ENCODE measurements at places on chromosomes 7 and 10.

DNA sequence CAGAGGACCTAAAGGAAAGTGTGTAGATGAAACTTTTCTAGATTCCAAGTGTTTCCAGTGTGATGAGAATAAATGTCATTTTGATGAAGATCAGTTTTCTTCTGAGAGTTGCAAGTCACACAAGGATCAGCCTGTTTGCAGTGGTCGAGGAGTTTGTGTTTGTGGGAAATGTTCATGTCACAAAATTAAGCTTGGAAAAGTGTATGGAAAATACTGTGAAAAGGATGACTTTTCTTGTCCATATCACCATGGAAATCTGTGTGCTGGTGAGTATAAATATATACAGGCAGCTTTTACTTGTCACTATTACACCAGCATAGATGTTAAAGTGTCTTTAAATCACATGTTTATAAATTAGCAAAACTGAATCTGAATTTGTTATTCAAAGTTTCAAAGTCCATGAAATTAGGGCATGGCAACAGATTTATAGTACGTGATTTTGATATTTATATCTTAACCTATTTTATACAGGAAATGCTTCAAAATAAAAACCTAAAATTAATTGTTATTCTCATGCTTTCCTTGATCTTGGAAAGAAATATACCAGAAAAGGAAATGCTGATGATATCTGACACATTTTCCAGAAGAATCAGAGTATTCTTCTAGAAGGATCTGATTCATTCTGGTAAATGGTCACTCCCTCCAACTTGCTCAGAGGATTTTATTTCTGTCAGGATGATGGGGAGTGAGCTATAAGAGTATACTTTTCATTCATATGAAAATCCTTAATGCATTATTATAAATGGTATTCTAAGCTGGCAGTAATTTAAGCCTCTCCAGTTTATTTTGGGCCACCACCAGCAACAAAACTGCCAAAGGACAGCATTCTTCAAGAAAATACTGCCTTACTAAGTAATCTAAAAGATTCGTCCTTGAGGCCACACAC is 71.4 kb downstream of the ITGB8 start:
- no peak for DNase-seq

- DNase-seq: no peak
Measured at GRCh38 chr10:74925708-74926107, 99.3 kb downstream of the KAT6B start.

DNA sequence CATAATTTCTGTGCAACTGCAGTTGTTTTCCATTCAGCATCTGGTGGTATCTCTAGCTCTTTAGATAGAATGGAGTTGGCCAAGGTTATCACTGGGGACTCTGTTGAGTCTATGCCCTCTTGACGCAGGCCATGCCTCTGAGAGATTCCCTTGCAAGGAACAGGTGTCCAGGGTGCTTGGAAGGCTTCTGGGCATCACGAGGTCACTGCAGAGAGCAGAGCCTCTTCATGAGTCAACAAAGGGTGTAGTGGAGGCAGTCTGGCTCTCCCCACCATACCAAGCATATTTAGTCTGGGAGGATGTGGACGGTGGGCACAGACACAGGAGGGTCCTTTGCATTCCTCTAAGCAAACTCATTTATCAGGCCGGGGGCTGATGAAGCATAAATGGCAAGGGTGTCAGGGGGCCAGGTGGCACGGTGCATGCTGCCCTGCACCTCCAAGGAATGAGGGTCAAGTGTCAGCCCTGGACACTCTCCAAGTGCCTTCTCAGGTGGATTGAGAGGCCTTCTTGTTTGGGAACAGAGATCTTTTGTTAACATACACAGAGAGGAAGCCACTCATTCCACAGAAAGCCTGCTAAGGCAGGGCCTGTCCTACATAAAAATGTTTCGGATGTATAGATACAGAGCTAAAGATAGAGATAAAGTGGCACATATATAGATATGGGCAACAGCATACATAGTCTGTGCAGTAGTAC is 328.6 kb downstream of the INHBA start:
- DNase-seq: no peak

DNA sequence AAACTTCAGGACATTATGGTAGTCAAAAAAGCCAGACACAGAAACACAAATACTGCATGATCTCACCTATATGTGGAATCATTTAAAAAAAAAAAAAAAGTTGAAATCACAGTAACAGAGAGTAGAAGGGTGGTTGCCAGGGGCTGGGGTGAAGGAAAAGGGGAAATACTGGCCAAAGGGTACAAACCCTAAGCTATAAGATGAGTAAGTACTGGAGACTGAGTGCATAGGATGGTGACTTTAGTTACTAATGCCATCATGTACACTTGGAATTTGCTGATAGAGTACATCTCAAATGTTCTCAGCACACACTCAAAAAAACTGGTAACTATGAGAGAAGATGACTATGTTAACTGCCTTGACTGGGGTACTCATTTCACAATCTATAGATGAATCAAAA is 39.9 kb downstream of the JCAD start:
- DNase-seq: no peak

GRCh38 chr10:65430979-65431378 is 1494.9 kb upstream of the LRRTM3 start:
- DNase-seq: no peak

DNA sequence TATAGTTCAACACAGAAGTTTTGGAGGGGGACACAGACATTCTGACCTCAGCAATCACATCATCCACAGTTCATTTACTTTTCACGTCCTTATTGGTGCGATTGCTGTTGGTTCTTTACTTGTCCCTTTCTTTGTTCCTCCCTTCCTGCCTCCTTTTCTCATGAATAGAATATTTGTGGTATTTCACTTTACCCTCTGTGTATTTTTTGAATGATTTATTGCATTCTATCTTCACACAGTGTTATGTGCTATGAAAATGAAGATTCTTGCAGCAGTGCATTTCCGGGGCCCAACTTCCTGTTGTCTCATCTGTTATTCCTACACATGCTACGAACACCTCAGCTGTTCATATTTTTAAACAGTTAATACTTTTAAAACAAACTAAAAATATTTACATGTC is 179.6 kb downstream of the ZMYND11 start:
- no peak for DNase-seq

DNA sequence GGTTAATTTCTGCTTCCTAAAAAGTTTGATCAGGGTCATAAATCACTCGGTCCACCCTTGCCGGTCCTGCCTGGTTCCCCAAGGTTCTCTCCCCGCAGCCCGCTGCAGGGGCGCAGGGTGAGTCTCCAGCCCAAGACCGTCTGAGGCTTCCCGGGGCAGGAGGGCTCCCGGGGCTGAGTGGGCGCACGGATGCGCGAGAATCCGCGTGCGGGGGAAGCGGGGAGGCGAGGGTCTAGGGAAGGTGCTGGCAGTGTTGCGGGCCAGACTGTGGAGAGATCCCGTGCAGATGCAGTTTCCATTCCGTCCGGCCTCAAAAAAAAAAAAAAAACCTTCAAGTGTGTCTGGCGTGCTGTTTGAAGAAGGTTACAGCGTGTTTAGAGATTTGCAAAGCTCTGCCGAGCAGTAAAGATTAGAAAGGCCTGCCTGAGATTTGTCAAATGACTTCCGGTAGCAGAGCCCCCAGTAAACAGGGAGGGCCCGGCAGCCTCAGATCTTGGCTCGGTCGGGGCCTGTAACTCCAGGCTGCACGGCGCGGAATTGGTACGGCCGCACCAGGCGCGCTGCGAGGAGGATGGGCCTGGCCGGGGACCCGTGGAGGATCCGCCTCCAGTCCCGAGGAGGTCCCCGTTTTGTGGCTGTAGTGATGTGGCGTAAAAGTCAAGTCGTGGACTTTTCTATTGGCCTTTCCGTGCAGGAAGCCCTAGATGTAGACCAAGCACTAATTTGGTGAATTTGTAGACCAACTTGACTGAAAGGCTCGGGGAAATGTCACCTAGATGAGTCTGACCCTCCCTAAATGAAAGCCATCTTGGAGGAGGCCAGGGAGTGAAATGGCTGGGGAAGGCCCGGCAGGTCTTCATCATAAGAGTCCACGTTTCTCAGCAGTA is 293.2 kb upstream of the NFE2L3 start:
- no peak for DNase-seq

- no peak for DNase-seq
Measured at GRCh38 chr7:106034383-106034782, 71.3 kb downstream of the CDHR3 start.

GRCh38 chr7:80847027-80847426 is 71.8 kb downstream of the SEMA3C start:
- no peak for DNase-seq

GRCh38 chr10:123530166-123530870 is 135.8 kb upstream of the GPR26 start:
- DNase-seq: no peak

GRCh38 chr10:132527339-132528063 is 10.1 kb upstream of the INPP5A start:
- no peak for DNase-seq

GRCh38 chr10:6507311-6507710 is 72.8 kb downstream of the PRKCQ start:
- DNase-seq: no peak

DNA sequence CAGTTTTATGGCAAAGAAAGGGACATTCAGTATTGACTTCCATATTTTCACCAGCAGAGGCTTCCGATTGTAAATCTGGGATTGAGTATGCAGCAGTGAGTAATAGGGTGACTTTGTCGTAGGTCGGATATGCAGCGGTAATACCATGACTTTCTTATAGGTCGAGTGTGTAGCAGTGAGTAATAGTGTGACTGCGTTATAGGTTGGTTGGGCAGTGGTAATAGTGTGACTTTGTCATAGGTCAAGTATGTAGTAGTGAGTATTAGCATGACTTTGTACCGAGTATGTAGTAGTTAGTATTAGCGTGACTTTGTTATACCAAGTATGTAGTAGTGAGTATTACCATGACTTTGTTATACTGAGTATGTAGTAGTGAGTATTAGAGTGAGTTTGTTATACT is 268.2 kb upstream of the ADARB2 start:
- DNase-seq: no peak

- no peak for DNase-seq
Measured at GRCh38 chr10:102776779-102777456, 33.2 kb downstream of the WBP1L start.

DNA sequence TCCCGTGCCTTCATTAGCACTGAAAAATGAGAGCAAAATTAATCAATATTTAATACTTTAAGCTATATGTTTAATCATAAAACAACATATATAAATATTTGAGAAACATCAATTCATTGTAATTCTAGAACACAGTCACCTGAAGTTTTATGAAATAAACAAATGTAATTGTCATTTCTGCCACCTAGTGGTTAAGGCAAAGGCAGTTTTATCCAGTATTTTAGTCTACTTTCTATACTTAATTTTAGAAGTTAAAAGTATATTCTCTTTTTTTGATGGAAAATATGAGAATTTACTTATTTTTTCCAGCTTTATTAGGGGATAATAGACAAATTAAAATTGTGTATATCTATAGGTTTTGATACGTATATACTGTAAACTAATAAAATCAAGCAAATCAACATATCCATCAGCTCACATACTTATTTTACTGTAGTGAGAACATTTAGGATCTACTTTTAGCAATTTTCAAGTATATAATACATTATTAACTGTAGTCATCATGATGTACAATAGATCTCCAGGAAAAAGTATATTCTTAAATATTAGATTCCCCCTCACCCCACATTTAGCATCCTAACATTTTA is 16.9 kb downstream of the PCGF6 start:
- DNase-seq: no peak

GRCh38 chr7:28168393-28169158 is 12.0 kb downstream of the JAZF1 start:
- DNase-seq: no peak

DNA sequence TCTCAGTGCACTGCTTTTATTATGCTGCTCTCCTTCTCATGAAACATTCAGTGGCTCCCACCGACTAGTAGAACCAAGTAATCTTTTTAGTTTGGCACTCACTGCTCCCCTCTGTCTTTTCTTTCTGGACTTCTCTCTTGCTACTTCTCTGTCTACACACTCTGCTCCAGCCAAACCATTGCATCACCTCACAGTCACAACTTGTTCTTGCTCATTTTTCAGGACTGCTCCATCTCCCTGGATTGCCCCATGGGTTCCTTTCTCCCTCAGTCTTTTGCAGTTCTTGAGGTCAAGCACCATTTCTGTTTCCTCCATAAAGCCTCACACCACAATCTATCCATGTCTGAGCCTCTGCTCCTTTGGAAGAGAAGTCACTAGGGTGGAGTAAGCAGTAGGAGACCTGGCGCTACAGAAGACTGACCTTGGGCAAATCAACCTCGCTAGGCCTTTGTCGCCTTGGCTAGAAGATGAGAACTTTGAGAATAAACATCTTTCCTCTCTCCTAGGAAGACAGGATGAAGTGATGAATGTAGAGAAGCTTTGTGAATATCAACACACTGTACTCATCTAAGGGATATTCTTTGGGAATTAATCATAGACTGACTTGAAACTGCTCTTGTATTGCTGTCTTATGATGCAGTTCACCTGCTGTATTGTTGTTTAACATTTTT is 186.2 kb downstream of the LRMDA start:
- DNase-seq: no peak

GRCh38 chr7:102292813-102293798 is 6.4 kb downstream of the SH2B2 start:
- no peak for DNase-seq

DNA sequence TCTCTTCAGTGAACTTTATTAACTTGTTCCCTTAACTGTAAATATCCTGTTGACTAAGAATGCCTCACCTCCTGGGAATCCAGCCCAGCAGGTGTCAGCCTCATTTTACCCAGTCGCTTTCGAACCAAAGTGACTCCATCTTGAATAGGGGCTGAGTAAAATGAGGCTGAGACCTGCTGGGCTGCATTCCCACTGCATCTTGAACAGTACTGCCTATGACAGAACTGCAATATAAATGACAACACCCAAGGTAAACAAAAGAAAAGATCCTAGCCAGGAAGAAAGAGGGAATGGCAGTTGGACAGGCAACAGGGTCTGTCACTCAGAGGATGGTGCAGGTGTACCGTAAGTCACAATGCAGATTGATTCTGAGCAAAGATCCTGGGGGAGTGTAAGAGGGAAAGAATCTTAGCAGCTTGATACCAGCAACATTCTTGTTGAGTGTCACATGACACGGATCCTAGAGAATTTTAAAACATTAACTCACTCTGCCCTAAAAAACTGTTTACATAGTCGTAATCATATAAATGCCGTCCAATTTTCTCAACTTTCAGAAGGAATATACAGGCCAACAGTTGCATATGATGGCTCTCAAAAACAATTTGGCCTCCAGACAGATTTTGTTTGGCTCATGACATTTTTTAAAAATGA is 4.4 kb upstream of the FAM107B start:
- no peak for DNase-seq

GRCh38 chr7:138838166-138838565 is 40.2 kb upstream of the ATP6V0A4 start:
- DNase-seq: no peak

DNA sequence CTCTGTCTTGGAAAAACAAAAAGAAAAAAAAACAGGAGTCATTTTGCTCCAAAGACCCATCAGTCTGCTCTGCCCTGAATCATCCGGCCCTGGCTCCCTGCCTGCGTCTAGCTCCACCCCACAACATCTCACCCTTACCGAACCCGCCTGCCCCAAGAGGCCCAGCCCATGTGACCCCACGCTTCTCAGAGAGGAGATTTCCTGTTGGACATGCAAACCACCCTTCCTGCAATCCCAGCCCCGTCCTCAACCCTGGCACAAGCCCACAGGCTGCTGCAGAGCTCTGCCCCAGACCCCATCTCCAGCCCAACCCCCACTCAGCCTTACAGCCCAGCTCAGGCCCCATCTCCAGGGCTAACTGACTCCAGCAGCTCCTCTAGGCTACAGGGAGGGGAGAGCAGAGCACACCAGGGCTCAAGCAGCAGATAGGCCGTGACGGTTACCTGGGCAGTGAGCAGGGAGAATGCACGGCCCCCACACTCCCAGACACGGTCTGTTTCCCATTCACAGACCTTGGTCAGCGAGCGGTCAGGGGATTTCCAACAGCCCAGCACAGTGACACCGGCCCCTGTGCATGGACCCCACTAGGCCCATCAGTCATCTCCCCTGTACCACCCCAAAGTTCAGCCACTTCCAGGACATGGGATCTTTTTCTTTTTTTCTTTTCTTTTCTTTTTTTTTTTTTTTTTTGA is 69.9 kb upstream of the GTF2I start:
- no peak for DNase-seq

Data from activated T-helper 1 cell treated with Interleukin-2 at 50 U/mL for 16 hours (primary cell).